ENCODE measurements at places on chromosomes 2 and 18. TPM values are rescaled to one million over a fixed set of nuclear protein-coding genes. Genes with fewer than 3 reads are reported as not detected.

GRCh38 chr2:200585340-200585729, 479 bp upstream of the AOX1 start:
- no peak for DNase-seq

GRCh38 chr2:168176402-168176801, 71.0 kb downstream of the STK39 start:
- no peak for DNase-seq

DNA sequence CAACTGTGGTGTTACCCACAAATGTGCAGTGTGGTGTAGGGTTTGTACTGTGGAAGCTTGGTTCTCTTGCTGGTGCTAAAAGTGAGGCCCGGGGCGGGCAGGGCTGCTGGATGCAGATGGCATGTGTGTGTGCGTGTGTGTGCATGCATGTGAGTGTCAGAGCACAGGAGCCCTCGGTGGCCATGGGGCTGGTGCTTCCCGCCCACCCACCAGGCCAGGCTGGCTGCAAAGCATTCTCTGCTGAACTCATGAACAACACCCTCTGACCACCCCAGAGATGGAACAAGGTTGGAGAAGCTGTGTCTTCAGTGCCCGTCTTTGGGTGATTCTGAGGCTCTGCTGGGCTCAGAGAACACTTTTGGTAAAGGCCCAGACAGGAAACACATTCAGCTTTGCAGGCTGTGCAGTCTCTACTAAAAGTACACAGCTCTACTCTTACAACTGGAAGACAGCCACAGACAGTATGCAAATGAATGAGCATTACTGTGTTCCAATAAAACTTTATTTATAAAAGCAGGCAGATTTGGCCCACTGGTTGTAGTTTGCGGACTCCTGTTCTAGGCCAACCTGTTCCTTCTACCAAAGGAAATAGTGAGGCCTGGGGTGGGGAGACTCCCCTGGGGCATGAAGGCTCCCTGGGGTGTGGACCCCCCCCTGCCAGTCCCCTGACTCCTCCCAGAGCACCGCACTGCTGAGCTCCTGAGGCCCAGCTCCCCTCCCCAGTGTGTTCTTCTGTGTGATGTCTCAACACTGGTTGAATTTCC, 225.3 kb upstream of the HDAC4 start:
- peak; percentile 28 for DNase-seq

DNA sequence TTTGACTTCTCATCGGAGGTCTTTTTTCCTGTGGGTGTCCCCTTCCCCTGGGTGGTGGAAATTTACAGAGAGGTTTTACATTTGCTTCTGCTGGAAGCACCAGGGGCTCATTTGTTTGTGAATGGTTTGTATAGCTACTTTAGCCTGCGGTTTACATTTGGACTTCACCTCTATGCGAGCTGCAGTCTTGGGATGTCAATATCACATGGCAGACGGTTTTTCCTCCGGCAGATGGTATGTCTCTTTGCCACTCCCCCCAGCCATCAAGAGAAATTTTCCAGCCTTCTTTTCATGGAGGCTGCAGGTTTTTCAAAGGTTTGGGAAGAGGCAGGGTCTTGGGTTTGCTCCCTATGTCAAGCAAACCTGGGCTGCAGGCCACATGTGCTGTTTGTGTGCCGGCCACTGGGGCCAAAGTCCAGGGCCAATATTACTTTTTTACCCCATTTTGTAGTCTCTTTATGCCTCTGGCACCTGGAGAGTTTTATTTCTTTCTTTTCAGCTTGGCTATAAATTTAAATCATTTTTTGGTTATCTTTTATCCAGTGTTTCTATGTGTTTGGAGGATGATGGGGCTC, 23.9 kb upstream of the BOD1L2 start:
- DNase-seq, result no peak

DNA sequence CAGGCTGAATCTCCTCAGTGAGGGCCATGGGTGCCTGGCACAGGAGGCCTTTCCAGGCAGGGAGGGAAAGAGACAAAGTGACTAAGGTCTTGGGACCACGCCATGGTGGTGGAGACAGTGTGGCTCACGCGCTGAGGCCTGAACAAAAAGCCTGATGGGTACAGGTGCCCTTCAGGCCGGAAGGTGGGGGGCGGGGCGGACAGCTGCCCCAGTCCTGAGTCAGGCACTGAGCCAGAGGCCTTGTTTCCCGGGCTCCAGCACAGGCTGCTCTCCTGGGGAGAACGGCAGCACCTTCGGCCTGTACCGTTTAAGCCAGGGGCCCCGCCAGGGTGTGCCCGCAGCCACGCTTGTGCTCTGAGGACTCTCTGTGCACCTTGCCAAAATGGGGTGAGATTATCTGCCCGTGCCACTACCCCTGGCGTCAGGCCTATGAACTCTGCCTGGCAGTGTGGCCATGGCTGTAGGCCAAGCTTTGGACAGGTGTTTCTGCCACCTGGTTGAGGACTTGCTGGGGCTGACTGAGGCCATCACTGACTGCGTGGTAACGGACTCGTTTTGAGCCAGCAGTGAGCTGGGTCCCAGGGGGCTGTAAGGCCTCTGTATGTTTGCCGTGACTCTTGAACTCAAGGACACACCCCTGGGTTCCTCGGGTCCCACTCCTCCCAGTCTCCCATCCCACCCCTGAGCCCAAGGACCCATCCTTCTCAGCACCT, 31.7 kb upstream of the DNMT3A start:
- no peak for DNase-seq

DNA sequence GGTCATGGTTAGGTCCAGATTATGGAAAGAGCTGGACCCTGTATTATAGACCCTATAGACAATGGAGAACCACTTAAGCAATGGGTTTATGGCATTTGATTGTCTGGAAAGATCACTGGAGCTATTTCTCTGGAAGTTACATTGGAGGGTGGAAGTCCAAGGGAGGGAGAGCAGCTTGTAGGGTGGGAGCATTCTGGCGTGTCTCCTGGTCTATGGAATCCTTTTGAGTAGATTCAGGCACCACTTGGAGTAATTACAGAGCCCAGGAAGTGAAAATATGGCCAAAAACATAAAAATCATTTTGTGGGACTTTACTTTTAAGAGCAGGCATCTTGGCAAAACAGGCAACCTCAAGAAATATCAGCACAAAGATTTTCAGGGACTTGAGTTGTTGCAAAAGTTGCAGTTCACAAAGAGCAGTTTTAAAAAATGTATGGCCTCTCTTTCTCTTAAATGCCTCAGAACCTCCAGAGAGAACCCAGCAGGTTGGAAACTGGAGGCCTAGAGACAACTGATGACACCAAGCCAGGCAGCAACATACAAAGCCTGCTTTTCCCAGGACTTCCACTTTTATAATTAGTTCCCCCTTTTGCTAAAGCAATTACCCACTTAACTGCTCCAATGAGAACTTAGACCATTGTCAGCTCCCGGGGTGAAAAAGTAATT, 331.0 kb downstream of the MYCN start:
- DNase-seq, result no peak

- DNase-seq, result no peak
These were observed 104.2 kb downstream of the ZNF521 start for GRCh38 chr18:25247725-25248124.

NDUFV2 gene
- 167 TPM for total RNA-seq

AQP12A gene
- total RNA-seq, result not detected

SKOR2 gene
- not detected for total RNA-seq

CHST10 gene
- total RNA-seq, result 12.5 TPM

MOCOS gene
- total RNA-seq, result 0.11 TPM

CRYBA2 gene
- not detected for total RNA-seq

C1GALT1C1L gene
- 2.1 TPM for total RNA-seq

PFN4 gene
- not detected for total RNA-seq
